Body of pancreas (tissue), 4 donors: ENCODE measurements at places on chromosomes 16 and 17. TPM values are rescaled to one million over a fixed set of nuclear protein-coding genes. Genes with fewer than 3 reads are reported as not detected.

The ANKRD40CL gene
- total RNA-seq, result not detected

The ZSCAN10 gene
- total RNA-seq, result not detected

The PRSS33 gene
- not detected for total RNA-seq

The IQCK gene
- total RNA-seq, result 52.7 TPM

The CDH3 gene
- 4.7 TPM for total RNA-seq

The NPIPB6 gene
- 13.8 TPM for total RNA-seq

The OR1F1 gene
- total RNA-seq, result not detected

The KRT27 gene
- not detected for total RNA-seq

The CBFA2T3 gene
- total RNA-seq, result 16.2 TPM

The KCNG4 gene
- not detected for total RNA-seq

GRCh38 chr17:61813211-61813610 is 50.1 kb downstream of the BRIP1 start:
- DNase-seq, result no peak

DNA sequence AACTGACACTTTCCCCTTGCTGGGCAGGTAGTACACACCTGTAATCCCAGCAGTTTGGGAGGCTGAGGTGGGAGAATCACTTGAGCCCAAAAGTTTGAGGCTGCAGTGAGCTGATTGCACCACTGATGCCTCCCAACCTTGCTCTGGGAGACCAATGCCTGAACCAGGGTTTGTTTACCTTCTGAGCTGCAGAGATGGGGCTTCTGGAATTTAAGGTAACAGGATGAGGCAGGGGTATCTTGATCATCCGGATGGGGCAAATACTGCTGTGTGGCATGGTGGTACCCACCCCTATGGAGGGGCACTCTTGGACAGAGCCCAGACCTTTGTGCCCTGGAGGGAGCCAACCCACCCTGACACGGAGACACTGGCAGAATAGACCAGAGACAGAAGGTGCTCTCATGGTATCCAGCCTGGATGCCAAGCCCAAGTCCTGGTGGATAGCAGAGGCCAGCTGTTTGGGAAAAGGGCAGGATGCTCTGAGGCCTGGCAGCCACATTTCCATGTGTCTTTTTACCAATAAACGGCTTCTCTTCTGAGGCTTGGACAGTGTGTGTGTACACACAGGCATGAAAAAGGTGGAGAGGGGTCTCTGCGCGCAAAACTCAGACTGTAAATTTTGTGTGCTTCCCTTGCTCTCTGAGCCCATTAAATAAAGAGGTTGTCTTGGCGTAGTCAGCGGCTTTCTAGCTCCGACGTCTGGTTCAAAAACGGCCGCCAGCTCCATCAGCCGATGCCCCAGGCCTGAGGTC is 4.4 kb downstream of the ZNF48 start:
- no peak for DNase-seq

- no peak for DNase-seq
Observed at GRCh38 chr16:9124908-9125584, 33.6 kb downstream of the HAPSTR1 start.

DNA sequence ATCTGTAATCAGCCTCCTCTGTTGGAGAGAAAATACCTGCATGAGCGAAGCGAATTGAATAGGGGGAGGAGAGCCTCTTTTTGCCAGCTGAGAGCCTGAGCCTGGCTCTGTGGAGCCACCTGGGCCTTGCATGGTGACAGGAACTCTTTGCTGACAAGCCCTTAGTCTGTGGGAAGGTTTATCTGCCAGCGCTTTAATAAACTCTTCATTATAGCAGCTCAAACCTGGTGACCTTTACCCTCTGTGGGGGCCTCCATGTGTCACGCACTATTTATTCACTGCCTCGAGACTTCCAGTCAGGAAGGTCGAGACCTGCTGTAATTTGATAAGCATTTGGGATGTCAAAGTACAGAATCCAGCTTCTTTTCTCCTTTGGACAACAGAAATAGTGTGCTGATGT is 282.6 kb downstream of the CBLN1 start:
- no peak for DNase-seq

- DNase-seq, result peak; percentile 33
Observed at GRCh38 chr17:79991924-79992648, 43.6 kb downstream of the TBC1D16 start.

DNA sequence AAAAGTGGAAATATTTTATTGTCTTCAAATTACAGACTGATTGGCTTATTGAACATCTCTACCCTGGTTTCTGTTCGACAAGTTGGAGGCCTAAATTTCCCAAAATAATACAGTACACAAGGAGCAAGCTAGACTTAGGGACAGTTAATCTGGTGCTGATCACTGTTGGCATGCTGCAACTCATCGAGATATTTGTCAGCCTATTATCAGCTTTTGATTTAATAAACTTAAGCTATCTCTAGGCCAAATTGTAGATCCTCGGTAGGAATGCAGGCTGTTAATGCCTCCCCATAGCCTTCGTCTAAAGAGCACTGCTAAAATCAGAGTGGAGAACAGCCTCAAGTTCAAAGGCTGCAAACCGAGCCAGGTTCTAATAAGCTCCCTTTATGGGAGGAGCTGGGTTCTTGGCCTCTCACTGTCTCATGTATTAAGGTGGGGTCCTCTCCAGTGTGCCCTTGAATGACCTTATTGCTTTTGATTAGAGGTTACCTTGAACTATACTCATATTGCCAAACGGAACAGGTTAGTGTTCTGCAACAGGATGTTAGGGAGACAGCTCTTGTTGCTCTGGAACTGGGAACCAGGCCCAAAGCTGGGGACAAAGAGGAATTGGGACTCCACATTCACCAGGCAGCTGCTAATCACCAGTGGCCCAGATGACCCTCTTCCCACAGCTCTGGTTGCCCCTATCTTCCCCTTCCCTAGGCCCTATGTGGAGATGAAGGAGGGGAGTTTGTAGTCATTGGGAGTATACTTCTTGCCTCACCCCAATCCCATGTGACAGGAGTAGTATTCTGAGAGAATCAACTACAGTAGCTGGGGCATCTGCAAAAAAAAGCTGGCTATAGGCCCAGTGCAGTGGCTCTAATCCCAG is 69.5 kb upstream of the NOL11 start:
- DNase-seq, result peak; percentile 25

- peak; percentile 79 for DNase-seq
Observed at GRCh38 chr17:9576521-9577372, at the start of gene CFAP52. Gene CFAP52, plus strand, starts transcription at chr17:9576642. Its CDS starts 54 bp downstream, at chr17:9576696.

- no peak for DNase-seq
Observed at GRCh38 chr16:65016754-65017153, 105.1 kb downstream of the CDH11 start.

DNA sequence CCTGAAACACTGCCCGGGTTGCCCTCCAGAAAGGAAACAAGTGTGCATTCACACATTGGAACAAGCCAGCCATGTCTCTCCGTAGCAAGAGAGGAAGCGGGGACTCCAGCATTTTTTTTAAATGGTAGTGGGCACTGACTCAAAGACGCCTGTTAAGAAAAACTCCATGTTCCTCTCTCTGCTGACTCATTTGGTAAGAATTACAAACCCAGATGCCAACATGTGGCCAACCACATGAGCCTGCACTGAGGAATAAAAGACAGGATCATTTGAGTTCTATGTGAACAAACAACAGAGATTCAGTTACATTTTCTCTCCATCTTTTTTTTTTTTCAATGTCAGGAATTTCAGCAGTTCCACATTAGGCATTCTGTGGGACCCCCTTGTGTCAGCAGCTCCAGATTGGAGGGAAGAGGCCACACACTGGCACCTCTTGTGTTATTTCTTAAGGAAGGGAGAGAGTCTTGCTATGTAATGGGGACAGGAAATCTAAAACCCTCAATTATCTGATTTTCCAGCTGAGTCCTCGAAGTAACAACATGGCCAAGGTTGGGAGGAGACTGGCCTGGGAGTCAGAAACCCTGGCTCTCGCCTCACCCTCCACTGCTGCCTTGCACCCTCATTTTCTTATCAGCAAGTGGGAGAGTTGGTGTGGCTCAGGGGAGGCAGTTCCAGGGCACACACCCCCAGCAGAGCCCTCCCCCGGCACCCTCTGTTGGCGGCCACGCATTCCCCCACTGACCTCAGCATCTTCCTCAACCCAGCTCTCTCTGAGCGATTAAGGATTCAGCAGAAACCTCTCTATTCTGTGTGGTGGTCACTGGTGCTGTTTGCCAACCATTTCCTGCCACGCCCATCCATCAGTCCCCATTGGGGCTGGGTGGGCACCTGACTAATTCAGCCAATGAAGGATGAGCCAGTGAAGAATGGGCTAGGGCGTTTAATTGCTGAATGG is 173.0 kb downstream of the FOXL1 start:
- DNase-seq, result no peak

- no peak for DNase-seq
Observed at GRCh38 chr17:47184681-47185080, 4.4 kb downstream of the CDC27 start.

DNA sequence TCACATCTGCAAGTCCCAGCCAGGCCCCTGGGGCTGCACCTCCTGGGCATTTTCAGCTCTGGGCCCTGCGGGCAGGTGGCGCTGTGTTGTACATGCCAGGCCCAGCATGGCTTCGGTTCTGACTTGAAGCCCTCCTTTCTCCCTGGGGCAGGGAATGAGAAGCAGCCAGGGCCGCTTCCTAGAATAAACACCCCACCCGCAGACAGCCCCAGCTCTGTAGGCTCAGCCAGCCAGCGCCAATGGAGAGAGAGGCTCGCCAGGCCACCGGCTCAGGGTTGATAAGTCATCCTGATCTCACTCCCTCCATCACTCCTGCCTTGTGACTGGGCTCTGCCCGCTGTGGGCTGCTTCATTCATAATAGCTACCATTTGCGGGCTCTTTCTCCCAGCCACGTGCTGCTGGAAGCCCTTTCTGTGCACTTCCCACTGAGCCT is 6.0 kb upstream of the GLIS2 start:
- peak; percentile 72 for DNase-seq
